ENCODE measurements at places on chromosomes 3 and 15.
A peak's percentile ranks its signal among the peaks of the same experiment; 100 is the strongest.

DNA sequence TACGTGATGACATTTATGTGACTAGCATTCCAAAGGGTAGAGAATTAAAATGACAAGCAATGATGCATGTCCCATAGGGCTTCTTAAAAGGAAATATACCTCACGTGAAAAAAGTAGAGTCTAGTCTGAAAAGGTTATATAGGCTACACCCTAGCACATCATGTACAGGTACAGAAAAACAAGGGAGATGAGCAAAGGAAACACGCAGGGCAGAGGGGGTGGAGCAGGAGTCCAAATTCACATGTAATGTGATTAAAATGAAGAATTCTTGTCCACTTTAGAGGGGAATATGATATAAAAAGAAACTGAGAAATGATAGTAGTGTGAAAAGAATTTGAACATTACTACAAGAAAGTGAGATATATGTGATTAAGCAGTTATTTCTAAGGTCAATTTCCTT is 59.4 kb downstream of the HACD2 start:
- DNase-seq = no peak

- DNase-seq = no peak
Measured at GRCh38 chr3:82493858-82494257, 732.4 kb upstream of the GBE1 start.

- no peak for DNase-seq
Measured at GRCh38 chr3:159805411-159805772, 183.2 kb upstream of the IL12A start.

DNA sequence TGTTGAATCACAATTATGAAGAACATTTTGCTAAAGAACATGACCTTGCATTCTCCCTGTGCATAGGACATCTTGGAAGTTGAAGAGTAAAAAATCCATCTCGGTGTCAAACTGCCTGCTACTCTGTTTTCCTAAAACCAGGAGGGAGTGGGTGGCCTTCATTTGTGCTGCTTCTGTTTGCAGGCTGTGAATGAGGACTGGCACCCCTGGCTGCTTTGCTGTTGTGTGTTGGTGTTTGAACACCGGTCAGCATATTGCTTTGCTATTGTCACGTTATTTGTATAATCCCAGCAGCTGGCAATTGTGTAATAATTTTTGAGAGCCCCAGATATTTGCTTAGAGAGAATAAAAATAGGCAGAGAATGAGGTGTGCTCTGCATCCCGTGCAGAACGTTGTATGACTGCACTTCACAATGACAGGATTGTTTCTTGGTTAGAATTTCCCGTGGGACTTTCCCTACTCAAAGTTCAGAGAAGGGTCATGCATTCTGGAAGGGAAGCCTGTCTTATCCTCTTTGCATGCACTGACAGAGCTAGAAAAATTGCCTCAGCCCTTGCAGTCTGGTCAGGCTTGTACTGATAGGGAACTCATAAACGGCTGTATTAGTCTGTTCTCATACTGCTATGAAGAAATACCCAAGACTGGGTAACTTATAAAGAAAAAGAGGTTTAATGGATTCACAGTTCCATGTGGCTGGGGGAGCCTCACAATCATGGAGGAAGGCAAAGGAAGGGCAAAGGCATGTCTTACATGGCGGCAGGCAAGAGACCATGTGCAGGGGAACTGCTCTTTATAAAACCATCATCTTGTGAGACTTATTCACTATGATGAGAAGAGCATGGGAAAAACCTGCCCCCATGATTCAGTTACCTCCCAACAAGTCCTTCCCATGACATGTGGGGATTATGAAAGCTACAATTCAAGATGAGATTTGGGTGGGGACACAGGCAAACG is 16.3 kb downstream of the SV2B start:
- no peak for DNase-seq

DNA sequence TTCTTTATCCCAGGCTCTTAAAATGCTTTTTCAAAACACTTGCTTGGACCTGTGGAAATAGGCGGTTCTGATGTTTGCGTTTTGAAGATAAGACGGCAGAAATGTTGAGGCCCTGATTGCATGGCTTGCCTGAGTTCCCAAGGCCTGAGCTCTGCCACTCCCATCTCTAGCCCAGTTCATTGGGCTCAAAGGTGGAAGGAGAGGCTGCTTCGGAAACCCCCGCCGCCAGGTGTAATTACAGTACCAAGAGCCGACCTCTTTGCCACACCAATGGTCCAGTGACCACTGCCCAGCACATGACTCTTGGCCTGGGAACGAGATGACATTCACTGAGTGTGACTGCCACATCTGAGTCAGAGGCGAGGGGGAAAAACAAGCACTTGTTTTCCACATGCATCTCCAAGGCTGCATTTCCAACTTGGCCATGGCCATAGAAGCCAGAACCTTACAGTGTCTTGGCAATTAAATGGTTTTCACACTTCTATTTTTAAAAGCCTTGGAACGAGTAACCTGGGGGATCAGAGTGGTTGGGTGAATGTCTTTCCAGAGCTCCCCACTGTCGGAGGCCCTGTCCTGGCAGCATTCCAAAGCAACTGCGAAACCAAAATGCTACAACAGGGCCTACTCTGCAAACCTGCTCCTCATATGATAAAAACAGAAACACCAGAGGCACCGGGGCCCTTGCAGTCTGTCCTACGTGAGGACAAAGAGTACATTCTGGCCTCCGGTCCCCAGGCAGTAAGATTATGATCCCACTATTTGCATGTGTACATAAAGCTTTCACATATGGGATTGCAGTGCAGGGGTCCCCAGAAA is 63.8 kb upstream of the CGNL1 start:
- DNase-seq = no peak

DNA sequence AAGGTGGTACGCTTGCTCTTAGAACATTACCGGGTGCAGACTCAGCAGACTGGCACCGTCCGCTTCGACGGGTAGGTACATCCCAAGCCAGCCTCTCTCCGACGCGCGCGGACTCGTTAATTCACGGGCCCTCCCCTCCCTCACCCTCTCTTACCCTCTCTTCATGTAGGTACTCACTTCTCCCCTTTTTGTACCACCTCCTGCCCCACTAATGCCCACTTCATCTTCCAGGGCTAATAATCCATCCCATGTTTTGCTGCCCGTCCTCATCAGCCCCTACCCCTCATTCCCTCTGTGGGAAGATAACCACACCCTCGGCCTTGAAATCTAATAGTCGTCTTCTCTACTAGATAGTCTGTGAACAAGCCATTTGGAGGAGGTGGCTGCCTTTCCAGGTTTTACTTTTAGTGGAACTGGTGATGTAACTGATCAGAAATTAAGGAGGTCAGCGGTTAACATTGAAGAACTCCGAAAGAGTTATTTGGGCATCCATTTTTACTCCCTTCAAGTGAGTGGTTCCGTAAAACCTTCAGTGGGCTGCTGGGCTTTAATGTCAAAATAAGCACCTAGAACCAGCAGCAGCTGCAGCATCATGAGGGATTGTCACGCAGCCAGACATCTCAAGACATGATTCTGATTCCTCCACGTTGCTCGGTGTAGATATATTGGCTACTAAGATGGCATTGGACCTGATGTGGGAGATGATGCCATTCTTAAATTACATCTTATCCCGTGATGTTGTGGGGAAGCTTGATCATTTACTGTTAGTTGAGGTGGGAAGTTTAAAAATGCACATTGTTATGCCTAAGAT is 1.3 kb downstream of the FEM1B start:
- peak; percentile 32 for DNase-seq

DNA sequence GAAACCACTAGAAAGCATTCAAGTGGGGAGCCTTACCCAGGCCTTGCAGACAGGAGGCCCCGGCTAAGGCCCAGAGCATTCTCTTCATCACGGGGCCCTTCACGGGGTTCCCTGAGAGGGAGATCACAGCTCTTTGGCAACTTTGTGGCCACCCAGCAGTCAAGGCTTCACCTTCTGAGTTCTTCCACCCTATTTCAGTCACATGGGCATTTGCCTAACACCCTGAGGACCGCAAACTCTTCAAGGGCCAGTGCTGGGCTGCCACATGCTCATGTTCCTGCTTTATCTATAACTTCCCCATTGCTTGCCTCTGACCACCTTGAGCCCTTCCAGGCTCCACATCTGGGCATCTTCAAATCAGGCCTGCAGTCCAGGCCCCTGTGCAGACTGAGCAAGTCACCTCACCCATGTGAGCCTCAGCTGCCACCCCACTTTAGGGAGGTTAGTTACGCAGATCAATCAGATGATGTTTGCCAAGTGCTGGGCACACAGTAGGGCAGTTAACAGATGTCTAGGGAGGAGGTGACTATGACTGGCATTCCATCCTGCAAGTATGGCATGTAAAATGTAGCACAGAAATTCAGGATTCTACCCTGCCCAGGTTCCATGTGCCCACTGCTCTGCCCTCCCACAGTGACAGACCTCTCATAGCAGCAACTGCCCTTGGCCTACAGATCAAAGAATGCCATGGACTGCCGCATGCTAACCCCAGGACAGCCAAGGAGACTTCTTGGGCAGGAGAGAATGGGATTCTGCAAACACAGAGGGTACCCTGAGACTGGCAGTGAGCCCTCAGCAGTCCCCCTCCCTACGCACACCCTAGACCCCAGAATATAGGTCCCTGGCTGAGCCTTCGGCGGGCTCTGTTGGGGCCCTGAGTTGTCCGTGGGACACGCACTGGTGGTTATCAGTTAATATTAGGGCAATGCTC is 37.6 kb upstream of the ZNF710 start:
- no peak for DNase-seq

- no peak for DNase-seq
Measured at GRCh38 chr3:177917234-177917861, 618.9 kb upstream of the KCNMB2 start.

- DNase-seq = no peak
Measured at GRCh38 chr3:126945171-126945721, 37.7 kb upstream of the PLXNA1 start.

- no peak for DNase-seq
Measured at GRCh38 chr3:154743418-154743817, 313.4 kb upstream of the GPR149 start.

DNA sequence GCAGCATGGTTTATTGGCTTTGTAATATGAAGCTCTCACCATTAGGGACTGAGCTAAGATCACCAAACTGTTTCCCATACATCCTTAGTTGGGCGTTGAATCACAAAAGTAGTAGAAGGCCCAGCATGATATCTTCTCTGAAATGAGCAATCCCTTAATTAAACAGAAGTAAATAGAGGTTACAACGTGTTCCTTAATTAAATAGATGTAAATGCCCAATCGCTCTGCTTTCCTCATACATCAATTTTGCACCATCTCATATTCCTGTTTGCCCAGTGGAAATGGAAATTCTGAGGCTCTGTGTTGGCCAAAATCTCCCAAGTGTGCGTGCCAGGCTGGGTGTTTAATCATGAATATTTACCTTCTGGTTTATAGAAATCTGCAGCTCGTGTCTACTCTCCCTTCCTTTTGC is 107.4 kb upstream of the FOXB1 start:
- no peak for DNase-seq

GRCh38 chr3:155492841-155493240 is 199.4 kb upstream of the STRIT1 start:
- no peak for DNase-seq

DNA sequence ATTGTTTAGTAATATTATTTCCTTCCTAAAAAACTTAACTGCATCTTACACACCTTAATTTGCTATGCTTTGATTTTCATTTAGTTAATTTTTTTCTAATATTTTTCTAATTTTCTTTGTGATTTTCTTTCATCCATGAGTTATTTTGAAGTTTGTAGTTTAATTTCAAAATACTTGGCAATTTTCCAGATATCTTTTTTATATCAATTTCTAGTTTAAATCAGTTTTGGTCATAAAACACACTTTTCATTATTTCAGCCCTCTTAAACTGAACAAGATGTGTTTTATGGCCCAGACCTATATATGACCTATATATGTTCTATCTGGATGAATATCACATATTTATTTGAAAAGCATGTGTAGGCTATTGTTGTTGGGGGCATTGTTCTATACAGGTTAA is 759.9 kb upstream of the SGO1 start:
- DNase-seq = no peak

DNA sequence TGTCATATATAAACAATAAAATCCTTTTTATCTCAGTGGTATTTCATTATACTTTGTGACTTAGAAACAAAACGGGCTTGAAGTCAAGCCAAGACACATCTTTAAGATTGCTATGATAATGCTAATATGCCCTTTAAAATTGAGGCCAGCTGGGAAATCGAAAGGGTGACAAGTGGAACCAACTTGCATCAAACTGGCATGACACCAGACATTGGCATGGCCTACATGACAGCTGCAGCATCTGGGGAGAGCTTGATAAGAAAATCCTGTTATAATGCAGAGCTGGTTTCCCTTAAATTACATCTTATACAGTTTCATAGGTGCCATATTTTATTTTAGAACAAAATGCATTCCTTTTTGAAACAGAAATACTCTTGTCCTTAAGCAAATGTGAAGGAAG is 325.2 kb downstream of the ZBBX start:
- no peak for DNase-seq

- no peak for DNase-seq
Measured at GRCh38 chr3:63864008-63864964, 619 bp downstream of the ATXN7 start.

DNA sequence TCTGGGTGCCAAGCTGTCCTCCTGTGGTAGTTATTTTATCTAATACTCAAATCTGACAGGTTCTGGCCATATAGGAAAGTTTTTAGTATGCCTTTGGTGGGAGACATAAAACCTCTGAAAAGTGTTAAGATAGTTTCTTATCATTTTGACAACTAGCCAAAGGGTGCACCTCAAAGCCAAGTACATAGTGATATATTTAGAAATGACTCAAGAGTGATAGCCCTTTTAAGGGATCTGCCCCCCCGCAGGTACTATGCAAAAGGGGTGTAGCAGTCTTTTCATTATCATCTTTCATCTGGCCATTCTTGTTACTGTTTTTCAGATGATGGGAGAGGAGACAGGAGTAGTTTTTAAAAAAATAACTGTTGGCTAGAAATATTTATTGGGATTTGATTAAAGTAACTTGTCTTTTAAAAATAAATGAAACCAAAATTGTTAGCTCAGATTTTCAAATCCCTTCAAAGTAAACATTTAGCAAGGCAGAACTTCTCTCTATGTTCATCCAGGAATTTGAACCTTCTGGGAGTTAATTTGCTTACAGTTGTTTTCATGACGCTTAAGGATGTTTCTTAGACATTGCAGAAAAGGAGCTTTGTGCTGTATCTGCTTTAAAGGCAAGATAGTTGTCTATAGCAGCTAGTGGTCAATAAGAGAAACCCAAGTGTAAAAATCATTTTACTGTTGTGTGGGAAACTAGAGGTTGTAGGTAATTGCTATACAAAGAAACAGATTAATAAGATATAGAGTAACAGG is 5.1 kb downstream of the PHLDB2 start:
- DNase-seq = no peak

GRCh38 chr15:43132830-43133429 is 456 bp upstream of the TMEM62 start:
- DNase-seq = no peak

GRCh38 chr3:22536541-22536940 is 666.6 kb upstream of the UBE2E2 start:
- no peak for DNase-seq

DNA sequence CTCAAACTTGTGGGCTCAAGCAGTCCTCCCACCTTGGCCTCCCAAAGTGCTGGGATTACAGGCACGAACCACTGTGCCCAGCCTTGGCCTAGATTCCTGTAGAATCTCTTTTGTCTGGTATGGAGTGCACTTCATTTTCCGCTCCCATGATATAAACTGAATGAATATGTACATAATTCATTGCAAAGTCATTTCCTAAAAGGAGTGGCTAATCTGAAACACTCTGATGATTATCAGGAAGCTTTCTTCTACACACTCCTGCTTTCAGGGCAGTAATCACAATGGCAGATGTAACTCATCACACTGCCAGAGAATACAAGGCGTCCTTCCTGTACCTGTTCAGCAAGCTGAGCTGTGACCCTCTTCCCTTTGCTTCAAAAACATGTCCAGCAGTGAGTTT is 28.6 kb downstream of the RLBP1 start:
- DNase-seq = no peak

All from PC-3 (cell line).